Stimulated activated CD8-positive, alpha-beta memory T cell treated with anti-CD3 and anti-CD28 coated beads, Interleukin-15, amount 100 ng/mL, for 24 hours (primary cell): ENCODE measurements at places on chromosomes 2 and 18.

DNA sequence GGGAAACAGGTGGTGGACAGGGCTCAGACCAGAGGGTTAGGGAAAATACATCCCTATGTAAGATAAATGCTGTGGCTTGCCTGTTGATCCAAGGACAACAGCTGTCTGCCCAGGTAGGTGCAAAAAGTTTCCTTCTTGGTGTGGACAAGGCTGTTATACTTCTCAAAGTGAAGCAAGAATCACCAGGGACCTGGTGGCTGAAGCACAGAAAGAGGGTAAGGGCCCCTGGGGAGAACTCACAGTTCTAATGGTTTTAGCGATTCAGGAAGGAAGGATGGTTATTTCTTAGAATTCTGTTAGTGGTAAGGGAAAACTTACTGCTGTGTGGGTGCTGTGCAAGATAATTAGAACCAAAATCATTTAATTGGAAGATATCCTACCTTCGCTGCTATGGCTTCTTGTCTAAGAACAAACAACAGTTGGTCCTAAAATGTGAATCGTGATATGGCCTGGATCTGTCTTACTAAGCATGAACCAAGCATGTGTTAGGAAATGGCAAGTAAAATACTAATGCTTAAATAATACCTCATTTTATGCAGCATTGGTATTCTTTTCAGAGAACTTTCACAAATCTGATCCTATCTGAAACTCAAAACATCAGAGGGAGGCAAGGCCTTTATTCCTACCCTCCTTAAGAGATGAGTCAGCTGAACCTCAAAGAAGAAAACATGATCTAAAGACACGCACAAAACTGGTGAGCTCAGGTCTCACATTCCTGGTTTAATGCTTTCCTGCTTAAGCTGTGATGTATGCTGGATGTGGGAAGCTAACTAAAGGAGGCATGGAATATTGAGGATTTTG lies 159.2 kb upstream of the THUMPD2 start:
- DNase-seq: no peak

- DNase-seq: no peak
These were observed 1346.8 kb upstream of the PIK3C3 start for GRCh38 chr18:40608226-40608625.

DNA sequence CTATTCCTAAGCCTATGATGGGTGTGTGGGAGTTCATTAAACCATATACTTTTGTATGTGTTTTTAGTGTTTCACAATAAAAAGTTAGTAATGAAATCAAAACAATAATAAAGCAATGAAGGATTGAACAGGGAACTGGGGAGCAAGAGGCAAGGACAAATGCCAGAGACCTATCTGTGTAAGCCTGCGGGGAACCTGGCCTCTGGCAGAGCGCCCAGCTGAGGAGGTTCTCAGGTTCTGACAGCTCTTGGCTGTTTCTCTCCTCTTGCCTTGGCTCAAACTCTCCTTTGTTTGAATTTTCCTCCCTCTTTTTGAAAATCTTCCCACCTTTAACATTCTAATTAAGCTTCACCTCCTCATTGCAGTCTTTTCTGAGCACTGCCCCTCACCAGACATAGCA lies 200.0 kb upstream of the NCKAP5 start:
- no peak for DNase-seq

DNA sequence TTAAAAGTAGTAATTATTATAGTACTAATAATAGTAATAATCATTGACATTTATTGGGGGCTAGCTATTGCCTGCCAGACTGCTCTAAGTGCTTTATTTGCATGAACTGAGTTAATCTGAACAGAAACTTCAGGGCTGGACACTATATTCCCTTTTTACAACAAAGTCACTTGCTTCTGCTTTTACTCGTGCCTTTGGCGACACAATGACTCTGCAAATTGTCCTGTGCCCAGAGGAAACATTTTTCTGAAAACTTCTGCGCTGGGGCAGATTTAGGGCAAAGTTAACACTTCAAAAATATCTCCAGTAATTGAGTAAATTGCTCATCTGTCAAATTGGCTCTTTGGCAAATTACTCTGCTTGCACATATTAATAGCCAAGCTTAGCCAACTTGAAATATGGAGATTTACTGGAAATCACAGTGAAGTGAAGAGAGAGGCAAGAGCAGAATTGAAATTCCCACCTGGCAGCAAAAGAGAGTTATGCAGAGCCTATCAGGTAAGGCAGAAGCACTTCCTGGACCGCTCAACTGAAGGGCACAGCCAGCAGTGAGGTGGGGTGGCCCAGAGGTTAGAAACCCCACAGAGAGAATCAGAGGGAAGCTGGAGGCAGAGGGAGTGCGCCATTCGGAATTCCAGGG lies 36.3 kb downstream of the BMP10 start:
- no peak for DNase-seq

- DNase-seq: no peak
These were observed 40.7 kb downstream of the SLC9A2 start for GRCh38 chr2:102660070-102660469.

DNA sequence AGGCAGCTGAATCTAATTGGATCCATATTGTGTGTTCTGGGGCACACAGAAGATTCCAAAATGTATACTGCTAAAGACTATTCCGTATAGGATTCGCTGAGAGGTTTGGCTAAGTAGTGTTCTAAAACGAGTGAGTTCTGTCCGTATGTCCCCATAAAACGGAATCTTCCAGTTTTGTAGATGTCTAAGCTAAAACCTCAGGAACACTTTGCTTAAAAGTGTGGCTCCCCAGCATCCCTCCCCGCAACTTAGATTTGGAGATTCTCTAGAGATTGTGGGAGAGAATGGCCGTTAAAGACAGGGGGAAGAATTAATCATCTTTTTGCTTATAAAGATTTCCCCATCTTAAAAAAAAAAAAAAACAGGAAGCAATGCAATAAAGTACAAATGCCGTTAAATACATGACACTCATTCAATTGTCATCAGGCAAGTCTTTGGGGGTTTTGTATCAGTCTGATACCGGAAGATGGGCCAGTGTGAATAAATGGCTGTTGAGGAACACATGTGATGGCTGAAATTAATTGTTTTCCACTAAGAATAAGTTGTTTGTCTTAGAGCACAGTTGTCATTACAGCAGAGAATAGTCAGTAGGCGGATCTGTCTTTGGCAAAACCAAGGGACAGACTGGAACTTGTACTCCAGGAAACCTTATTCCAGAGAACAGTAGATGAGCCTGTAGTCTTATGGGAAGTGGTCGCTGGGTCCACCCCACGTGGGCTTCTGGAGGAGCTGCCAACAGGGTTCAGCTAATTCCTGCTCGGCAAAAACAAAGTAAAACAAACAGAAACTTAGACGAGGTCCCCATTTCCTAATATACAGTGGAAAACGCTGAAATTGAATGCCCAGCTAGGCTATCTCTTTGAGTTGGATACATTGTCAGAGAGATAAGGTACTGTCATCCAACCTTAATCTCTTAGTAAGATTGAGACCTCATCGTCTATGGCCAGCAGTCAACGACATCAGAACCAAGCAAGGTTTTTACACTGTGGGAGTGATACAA lies 1.7 kb downstream of the EMILIN2 start:
- no peak for DNase-seq

DNA sequence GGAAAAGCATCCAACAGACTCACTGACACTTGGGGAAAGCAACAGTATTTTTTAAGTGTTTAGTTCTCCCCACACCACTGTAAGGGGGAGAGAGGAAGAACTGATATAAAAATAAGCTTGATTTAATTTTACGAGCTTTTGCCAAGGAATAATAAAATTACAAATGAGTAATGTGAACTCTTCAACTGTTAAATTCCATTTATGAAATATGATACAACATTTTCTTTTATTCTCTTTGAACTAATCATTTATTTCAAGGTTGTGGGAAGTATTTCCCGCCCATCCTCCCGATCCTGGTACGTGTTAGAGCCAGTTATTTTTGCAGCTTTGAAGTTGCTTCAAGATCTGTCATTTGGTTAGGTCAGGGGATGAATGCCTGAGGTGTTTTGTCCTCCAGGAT lies 35.2 kb downstream of the WDPCP start:
- DNase-seq: no peak

GRCh38 chr2:24871852-24872333 lies 48.1 kb downstream of the ADCY3 start:
- DNase-seq: no peak

DNA sequence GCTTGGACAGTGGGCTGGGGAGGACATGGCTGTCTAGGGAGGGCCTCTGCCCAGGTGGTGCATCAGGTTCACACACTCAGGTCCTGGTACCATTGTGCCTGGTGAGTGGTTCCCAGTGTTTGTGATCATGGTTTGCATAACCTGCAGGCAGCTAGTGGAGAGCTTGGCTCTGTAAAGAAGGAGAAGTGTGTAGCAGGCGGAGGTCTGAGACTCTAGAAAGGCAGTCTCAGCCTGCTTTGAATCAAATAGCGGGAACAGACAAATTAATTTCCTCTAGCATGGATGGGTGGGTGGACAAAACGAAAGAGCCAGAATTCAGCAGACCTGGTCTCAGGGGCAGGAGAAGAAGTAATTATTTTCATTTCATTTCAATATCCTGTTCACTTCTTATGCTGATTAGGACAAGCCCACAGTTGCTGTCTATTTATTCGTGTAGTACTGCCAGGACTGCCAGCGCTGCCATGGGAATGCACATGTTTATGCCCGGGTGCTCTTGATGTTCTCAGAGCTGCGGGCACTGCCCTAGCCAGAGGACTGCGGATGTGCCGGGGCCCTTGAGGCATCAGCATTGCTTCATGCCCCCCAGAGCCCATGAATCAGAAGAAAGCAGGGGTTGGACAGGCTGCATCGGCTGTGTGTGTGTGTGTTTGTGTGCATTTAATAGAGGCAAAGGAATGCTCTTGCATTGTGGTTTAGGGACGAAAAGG lies 45.4 kb upstream of the DLX2 start:
- DNase-seq: no peak

DNA sequence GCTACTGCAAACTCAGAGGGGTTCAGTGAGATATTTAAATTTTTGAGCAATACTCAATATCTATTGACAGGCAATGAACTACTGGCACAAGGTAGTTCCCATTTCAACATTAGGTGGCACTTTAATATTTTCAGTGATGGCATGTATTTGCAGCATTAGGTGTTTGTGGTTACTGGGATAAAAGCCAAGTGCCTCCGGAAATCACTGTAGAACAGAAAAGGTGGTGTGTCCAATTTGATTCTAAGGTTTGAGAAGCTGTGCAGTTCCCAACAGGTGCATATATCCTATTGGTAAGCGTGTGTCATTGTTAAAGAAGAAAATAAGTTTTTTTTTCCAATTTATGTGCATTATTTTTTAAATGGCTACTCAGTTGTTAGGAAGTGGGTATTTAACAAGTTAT lies 41.3 kb downstream of the NABP1 start:
- no peak for DNase-seq

- DNase-seq: no peak
These were observed 49.1 kb downstream of the HDAC4 start for GRCh38 chr2:239351687-239352086.

GRCh38 chr18:11162462-11162861 lies 13.1 kb upstream of the PIEZO2 start:
- DNase-seq: no peak

DNA sequence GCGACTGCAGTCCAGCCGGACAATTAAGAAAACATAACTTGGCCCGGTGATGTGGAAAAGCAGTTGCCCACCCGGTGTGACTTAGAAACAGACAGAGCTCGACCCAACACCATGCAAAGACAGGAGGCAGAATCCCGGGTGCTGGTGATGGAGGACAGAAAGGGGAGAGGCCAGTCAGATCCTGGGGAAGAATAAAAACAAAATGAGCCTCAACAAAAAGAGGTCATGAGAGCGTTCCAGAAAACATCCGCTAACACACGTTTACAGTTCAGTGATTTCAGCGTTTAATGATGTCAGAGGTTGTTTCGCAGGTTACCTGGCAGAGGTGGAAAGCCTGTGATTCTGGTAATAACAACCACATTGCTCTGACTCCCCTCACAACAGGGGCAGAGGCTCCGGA lies 111.9 kb downstream of the OSR1 start:
- DNase-seq: no peak

GRCh38 chr2:133942398-133942797 lies 311.5 kb upstream of the MGAT5 start:
- DNase-seq: no peak

GRCh38 chr2:217833439-217833838 lies 169.4 kb downstream of the TNS1 start:
- no peak for DNase-seq

GRCh38 chr18:52829320-52829719 lies 489.3 kb downstream of the DCC start:
- DNase-seq: no peak

GRCh38 chr2:74099271-74099670 lies 48.4 kb downstream of the BOLA3 start:
- DNase-seq: no peak

DNA sequence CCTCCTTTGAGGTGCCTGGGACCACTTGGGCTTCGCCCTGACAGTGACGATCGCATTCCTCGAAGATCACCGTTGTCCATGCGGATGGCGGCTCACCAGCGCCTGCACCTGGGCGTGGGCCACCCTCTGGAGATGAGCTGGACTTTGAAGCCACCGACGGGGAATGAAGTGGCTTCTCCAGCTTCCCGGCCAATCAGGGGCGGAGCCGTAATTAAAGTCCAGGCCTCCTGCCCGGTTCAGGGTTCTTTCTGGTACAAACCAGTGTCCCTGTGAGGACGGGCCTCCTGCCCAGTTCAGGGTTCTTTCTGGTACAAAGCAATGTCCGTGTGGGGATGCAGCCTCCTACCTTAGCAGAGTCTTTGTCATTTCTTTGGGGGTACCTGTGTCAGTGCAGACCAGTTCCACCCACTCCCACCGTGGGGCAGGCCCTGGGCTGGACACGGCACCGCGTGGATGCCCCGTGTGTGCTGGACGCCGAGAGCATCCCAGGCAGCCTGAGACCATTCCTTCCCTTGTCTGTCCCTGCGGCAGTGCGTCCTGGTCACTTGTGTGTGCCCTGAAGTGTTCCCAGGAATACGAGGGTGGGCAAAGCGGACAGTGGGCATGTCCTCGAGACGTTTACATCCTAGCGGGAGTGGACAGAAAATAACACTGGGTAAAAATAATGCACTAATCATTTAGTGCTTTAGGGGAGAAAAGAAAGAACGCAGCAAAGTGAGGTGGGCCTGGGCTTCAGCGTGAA lies 55.0 kb downstream of the KCNG2 start:
- no peak for DNase-seq

DNA sequence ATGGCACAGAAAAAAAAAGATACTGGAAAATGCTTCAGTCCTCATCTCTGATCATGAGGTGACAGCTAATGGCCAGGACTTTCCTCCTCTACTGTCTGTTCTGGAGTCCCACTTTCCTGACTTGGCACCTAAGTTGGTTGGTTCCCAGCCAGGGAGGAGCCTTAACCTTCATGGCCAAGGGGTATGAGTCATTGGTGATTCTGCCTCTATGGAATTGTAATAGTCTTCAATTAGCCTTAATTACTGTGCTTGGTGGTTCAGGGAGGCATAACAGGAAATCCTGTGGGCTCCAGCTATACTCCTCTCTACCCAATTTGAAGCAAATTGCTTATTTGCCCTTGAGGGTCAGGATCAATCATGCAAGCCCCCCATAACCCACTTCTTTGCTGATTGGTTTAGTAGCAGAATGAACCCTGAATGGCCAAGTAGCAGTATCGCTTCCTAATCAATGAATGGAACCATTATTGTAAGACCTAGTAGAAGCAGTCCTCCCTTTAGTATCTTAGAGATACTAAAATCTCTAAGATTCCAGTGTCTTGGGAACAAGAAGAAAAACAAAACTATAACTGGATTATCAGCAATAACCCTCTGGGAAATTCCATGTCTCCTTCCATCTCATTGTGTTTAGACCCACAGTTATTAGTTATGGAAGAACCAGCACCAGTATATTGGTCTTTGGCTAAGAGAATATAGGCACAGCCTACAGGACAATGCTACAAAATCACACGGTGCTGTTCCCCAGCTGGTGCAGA lies 109.0 kb downstream of the COL6A3 start:
- DNase-seq: no peak
